ENCODE measurements at places on chromosomes 16 and 17.

DNA sequence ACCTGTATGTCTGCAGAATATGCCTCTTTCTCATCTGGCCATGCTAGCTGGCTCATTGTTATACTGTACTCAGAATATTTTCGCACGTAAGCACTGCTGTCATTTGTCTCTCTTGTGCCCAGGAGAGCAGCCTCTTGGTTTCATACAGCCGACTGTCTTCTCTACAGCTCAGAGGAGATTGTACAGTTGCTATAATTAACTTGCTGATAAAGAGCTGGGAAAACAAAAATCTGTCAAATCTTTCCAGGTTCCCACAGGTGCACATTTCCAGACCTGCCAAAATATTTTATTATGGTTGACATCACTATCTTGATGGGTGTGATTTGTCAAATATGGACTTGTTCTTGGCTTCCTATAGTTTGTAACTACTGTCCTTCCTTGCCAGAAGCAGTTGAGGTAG lies 122.7 kb downstream of the FTO start:
- DNase-seq = no peak

- peak; percentile 9 for DNase-seq
Observed at GRCh38 chr17:80755650-80756405, 211.2 kb downstream of the RPTOR start.

- DNase-seq = no peak
Observed at GRCh38 chr16:14132696-14133048, 61.6 kb downstream of the MRTFB start.

DNA sequence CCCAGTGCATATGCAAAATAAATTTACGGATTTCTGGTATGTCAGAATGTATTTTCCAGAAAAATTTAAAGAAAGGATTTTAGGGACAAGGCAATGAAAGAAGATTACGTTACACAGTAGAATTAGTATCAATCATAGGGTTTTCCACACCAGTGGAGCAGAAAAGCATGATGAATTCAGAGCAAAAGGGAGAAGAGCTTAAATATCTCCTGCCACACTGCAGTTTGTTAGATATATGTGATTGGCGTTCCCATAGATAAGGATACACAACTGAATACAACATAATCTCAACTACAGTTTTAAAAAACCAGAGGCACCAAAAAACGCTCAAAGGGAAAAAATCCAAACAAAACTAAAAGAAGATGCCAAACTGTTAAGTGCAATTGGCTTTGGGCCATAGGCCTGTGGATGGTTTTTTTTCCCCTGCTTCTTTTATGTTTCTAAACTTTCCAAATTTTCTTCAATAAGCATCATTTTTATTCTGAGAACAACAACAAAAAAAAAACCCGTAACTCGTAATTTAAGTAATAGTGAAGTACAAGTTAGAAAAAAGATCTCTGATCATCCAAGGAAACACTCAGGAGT lies 22.3 kb downstream of the MARF1 start:
- DNase-seq = no peak

DNA sequence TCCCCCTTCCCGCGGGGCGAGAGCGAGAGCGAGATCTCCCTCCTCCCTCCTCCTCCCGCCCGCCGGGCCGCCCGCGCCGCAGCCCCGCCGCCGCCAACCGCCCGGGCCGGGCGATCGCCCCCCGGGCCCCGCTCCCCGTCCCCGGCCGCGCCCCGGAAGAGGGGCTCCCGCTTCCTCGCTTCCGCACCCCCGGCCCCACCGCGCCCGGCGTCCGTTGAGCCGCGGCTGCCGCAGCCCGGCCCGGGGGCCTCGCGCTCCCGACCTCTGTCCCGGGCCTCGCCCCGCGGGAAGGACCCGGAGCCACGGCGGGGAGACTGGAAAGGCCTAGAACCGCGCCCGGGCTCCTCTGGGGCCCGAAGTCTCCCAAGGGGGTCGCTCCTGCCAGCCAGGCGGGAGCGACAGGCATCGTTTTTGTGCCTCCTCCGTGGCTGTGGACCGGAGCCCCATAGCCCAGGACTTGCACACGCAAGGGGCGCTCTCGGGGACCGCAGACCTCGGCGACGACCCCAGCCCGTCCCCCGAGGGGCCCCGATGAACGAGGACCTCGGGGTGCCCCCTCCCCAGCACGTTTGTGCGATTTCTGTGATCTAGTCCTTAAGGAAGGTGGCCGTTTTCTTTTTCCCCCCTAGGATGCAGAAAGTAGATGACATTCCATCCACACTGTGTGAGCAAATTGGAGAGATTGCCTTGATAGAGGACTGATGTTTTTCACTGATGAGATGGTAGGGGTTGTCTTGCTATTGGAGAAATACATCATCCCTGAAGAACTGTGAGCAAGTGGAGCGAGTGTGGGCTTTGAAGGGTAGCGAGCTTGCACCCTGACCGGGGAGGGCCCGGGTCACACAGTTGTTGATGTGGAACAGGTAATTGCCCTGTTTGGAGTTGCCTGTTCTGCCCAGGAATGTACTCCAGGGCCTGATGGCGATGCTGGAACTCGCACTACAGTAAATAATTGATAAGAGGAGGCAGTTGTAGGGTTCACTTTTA lies 611 bp downstream of the BANP start:
- DNase-seq = peak; percentile 40

DNA sequence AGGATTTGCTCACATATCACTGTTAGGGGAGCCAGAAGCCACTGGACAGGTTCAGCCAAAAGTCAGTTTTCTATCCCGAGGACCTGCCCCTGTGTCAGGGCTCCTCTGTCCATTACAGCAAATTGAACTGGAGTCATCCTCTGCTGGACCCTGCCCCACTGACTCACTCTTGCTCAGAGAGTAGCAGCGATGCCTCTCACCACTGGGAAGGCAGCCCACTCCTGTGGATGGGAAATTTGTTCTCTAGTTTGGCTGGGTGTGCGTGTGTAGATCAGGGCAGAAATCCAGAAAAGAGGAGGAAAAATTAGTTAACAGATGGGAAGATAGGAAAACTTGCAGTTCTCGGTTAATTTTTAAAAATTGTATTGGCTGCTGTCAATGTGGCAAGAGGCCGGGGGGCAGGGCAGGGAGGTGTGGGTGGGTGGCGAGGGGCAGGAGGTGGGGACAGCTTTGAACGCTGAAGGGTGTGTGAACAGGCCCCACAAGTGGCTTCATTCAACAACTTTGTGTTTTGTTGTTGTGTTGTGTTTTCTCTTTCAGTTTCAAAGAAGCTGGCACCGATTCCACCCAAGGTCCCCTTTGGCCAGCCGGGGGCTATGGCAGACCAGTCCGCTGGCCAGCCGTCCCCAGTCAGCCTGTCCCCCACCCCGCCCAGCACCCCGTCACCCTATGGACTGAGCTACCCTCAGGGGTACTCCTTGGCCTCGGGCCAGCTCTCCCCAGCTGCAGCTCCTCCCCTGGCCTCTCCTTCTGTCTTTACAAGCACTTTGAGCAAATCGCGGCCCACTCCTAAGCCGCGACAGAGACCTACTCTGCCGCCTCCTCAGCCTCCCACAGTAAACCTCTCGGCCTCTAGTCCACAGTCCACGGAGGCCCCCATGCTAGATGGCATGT lies 33.6 kb downstream of the ELAC2 start:
- DNase-seq = no peak

All from NCI-H1092 treated with DMSO at 0.1 percent for 48 hours (cell line).